ENCODE measurements at places on chromosomes 13 and 19.

DNA sequence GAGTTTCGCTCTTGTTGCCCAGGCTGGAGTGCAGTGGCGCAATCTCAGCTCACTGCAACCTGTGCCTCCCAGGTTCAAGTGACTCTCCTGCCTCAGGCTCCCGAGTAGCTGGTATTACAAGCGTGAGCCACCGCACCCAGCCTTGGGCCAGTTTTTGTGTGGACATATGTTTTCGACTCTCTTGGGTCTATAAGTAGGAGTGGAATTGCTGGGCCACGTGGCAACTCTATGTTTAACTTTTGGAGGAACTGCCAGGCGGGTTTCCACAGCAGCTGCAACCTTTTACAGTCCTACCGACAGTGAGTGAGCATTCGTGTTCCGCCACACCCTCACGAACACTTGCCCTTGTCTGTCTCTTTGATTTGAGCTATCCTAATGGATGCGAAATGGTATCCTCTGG lies 44.9 kb downstream of the BICRA start:
- DNase-seq, result no peak

GRCh38 chr13:65937251-65937650 lies 1292.9 kb downstream of the PCDH9 start:
- no peak for DNase-seq

DNA sequence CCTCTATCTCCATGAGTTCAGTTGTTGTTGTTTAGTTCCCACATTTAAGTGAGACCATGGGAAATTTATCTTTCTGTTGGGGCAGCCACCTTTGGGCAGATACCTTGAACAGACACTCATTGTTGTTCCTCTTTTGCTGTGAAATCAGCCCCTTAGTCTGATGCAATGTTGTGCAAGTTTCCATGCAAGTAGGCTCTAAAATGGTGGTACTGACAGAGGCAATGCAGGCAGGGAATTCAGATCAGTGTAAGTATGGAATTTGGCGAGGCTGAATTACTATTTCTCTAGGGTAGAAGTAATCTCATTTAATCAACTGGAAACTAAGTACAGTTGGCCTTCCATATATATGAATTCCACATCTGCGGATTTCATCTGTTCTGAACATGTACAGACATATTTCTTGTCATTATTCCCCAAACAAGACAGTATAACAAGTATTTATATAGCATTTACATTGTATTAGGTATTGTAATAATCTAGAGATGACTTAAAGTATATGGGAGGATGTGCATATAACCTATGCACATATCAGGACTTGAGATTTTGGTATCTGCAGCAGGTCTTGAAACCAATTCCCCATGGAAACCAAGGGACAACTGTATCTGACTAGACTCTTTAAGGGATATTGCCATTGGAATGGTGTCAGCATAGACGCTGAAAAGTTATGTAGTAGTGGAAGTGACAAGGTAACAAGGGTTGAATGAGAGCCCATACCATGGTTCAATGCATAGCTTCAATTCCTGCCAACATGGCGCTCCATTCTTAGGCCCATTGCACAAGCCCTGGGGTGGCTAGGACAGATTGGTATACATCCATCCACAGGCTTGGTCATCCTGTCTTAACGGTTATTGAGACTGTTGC lies 281.5 kb upstream of the HTR2A start:
- DNase-seq, result no peak

DNA sequence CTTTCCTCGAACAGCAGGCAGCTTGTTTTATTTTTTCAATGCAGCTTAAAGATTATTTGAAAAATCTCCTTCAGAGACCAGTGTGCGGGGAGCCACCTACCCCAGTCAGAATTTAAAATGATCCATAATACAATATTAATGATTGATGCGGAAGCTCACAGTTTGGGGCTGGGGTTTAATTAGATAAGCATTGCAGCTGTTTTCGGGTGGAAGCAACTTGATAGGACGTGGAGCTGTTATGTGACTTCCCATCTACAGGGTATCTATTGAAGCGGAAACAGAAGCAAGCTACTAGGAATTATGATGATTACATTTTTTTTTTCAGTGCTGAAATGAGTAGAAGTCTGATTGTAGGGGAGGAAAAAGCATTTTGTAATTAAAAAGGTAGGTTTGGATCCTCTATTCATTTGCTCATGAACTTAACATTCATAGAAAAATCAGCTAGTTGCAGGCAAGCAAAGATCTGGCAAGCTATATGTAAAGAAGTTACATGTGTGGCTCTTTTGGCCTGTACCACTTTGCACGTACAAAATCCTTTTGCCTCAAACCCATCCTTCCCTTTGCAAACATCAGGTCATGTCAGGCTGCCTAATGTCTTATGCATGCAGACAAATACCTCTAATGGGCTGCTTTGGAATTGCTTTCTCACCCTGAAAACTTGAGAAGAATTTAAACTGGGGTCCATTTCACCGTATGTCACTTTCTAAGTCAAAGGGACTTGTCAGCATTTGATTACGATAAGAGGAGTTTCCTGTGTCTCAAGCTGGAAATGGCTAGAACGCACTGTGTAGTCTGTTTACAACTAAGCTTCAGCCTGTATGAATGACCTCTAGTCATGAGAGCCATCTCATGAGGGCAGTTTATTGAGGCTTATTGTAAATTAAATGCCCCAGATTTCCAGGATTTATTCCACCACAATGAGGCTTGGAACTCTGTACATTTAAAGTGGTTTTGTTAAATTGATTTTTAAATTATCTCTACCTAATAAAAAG lies 267.1 kb upstream of the TMTC4 start:
- no peak for DNase-seq

- DNase-seq, result no peak
Observed at GRCh38 chr13:35926859-35927530, 204.2 kb downstream of the DCLK1 start.

- no peak for DNase-seq
Observed at GRCh38 chr13:90352763-90353162, 994.7 kb upstream of the MIR17HG start.

DNA sequence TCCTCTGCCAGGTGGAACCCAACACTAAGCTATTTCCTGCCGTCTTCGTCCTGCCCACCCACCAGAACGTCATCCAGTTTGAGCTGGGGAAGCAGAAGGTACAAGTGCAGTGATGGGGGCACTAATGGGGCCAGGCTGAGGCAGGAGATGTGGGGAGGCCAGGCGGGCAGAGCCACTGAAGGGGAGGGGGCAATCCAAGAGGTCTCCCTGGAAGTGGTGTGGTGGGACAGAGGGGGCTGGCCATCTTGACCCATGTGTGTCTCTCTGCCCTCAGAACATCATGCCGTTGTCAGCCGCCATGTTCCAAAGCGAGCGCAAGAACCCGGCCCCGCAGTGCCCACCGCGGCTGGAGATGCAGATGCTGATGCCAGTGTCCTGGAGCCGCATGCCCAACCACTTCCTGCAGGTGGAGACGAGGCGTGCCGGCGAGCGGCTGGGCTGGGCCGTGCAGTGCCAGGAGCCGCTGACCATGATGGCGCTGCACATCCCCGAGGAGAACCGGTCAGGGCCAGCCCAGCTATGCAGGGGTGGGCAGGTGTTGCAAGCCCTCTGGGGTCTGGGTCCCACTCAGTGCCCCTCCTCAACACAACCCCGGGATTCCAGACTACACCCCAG lies 49.6 kb downstream of the RYR1 start:
- no peak for DNase-seq

GRCh38 chr19:37537391-37537947 lies 30.7 kb downstream of the ZNF793 start:
- no peak for DNase-seq

DNA sequence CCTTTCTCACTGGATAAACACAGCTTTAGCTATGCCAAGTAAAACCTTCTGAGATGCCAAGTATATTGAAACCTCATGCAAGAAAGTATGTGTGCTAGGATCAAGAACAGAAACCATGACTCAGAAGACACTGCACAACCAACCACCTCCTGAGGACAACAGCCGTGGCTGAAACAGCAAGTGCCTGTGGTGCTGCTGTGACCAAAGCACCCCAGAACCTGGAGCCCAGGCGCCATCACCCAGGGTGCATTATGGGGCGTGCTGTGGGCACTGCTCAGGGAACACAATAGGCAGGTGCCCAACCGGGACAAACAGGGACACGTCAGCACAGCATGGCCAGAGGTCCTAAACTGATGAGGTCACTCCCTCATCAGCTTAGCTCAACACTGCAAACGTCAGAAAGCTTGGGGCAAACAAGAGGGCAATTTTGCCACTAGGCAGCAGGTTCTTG lies 101.3 kb upstream of the SLC15A1 start:
- peak; percentile 57 for DNase-seq

DNA sequence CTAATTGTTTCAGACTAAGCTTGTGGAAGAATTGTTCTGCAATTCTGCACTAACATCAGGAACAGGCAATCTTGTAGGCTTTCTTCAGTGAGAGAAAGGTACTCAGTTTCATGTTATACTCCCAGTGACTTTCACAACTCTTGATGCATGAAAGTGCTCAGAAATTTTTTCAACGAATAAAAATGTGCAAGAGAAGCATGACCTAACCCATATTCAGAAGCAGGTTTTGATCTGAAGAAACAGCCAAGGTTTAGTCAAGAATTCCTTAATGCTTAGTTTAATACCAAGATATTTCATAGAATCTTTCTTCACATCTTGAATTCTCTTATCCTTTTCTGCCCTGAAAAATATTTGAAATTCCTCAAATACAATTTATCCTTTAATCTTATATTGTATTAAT lies 197.2 kb upstream of the CSNK1A1L start:
- no peak for DNase-seq

DNA sequence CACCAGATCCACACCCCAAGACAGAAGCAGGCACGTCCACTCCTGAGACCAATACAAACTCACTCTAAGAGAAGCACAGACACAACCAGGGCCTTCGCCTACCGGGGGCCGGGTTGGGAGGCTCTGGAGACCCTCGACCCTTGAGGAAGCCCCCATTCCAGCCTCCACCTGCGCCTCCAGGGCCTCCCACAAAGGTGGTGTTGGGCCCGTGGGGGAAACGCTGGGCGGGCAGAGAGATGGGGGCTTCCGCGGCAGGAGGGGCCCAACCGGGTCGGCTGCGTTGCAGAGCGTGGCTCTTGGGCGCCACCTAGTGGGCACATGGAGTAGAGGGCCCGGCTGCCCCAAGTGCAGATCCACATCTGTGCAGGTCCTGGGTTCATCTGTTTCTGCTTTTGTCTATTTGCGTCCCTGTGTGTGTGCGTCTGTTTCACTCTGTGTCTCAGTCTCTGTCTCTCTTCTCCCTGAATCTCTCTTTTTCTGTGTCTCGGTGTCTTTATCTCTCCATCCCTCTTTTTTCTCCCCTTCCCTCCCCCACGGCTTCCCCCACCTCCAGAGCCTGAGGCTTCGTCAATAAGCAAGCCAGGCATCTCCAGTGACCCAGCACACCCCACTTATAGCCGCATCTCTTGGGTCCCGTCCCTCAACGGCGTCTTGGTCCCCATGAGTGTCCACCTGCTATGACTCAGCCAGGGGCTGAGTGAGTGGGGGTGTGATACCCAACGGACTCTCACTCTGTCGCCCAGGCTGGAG lies 10.5 kb upstream of the TINCR start:
- DNase-seq, result peak; percentile 93

GRCh38 chr13:103036268-103036667 lies 29.9 kb downstream of the SLC10A2 start:
- no peak for DNase-seq

GRCh38 chr13:49802426-49802825 lies 9.9 kb upstream of the KPNA3 start:
- DNase-seq, result no peak

- DNase-seq, result no peak
Observed at GRCh38 chr13:113598481-113598880, 13.9 kb downstream of the TFDP1 start.

DNA sequence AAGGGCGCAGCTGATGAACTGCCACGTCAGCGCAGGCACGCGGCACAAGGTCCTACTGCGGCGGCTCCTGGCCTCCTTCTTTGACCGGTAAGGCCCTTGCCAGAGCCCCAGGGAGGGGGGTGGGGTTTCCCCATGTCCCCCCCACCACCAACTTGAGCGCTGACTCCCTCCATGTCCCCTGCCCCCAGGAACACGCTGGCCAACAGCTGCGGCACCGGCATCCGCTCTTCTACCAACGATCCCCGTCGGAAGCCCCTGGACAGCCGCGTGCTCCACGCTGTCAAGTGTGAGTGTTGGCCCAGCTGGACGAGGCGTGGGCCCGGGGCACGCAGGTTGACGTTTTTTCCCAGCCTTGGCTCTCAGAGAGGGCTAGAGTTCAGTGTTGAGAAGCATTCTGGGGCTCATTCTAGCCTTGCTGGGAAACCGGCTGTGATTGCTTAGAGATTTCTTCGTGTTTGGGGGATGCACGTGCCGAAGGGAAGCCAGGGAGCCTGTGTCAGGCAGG lies 12.8 kb downstream of the STX10 start:
- no peak for DNase-seq

- DNase-seq, result no peak
Observed at GRCh38 chr13:113648216-113648610, 9.8 kb downstream of the ATP4B start.

GRCh38 chr19:18737337-18737953 lies 53.7 kb downstream of the COMP start:
- no peak for DNase-seq

- no peak for DNase-seq
Observed at GRCh38 chr19:20153281-20153680, 13.7 kb upstream of the ZNF486 start.

GRCh38 chr19:48283908-48284307 lies 14.0 kb downstream of the ZNF114 start:
- DNase-seq, result no peak

GRCh38 chr19:18719541-18719940 lies 36.1 kb downstream of the CRTC1 start:
- no peak for DNase-seq

DNA sequence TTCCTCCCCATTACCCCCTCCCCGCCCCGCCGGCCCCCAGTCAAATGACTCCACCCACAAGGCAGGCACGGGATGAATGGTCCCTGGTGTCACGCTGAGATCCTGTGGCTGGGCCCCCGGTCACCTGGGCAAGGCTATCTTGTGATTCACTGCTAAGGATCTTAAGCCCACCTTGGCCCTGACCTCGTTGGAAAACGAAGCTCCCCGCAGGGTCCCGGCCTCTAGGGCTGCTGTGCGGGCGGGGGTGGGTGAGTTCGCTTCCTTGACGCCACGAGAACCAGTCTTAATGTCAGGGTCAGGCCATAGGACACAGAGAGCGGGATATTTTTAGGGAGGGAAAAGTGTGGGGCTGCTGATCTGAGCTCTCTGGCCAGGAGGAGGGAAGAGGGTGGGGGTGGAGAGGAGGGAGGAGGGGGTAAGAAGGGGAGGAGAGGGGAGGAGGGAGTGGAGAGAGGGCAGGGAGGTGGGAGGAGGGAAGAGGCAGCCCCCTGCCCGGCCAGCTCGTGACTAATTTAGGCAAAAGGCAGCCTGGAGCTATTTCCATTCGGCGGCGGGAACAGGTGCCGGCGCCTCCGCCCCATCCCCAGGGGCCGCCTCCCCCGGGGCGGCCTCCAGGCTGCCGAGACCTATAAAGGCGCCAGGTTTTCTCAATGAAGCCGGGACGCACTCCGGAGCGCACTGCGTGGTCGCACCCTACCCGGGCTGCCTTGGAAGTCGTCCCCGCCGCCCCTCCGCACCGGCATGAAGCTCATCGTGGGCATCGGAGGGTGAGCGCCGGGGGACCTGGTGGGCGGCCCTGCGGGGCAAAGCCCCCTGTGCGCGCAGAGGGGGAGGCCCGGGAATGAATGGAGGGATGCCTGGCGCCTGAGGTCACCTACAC lies at the start of gene NMRK2:
Gene NMRK2 (plus strand): TSS at position 139 of the 880 bp plus-strand sequence. CDS start 603 bp downstream, at position 742.
- DNase-seq, result no peak

Measured in GM13976 (cell line).